Fibroblast of skin of back (primary cell): ENCODE measurements at places on chromosomes 13 and 19.
A peak's percentile ranks its signal among the peaks of the same experiment; 100 is the strongest.

- no peak for DNase-seq
These were observed 62.4 kb downstream of the SPACA7 start for GRCh38 chr13:112438515-112438914.

- DNase-seq: peak; percentile 71
These were observed 546 bp upstream of the ZNF546 start for GRCh38 chr19:39996218-39996810.

DNA sequence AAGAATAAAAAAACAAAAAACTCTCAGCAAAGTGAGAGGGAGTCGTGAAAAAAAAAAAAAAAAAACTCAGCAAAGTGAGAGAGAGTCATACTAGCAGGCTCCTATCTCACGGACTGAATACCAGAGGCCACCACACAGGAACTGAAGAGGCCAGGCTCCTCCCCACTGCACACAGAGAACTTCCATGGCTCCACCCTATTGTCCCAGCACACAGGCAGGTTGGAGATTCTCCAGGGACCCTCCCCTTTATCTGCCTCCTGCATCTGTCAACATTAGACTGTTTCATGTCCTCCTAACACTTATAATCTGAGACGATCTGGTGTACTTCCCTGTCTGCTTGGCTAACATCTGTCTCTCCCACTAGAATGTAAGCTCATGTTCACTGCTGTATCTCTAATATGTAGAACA lies 37.0 kb upstream of the FARP1 start:
- DNase-seq: peak; percentile 76

GRCh38 chr13:75180805-75181455 lies 301.0 kb downstream of the TBC1D4 start:
- peak; percentile 92 for DNase-seq

DNA sequence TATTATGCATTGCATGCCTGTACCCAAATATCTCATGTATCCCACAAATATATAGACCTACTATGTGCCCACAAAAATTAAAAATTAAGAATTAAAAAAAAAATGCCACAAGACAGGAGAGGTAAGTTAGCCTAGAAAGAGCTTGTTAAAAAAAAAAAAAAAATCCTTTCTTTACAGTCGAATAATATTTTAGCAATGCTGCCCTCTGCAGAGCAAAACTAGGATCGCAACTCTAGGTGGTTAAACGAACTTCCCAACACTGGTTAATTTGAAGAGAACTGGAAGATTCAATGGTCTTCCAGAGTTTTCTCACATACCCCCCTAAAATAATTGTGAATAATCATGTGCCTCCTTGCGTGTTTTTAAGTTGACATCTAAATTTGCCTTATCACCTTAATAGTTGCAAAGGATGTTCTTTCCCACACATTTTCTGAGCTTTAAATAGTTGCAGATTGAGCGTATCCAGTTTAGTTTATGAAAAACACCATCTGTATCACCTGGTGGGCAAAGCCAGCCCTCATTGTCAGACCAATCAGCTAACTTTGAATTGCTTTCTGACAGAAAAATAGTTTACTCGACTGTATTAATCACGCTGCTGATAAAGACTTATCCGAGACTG lies 47.4 kb upstream of the RCBTB2 start:
- peak; percentile 61 for DNase-seq

DNA sequence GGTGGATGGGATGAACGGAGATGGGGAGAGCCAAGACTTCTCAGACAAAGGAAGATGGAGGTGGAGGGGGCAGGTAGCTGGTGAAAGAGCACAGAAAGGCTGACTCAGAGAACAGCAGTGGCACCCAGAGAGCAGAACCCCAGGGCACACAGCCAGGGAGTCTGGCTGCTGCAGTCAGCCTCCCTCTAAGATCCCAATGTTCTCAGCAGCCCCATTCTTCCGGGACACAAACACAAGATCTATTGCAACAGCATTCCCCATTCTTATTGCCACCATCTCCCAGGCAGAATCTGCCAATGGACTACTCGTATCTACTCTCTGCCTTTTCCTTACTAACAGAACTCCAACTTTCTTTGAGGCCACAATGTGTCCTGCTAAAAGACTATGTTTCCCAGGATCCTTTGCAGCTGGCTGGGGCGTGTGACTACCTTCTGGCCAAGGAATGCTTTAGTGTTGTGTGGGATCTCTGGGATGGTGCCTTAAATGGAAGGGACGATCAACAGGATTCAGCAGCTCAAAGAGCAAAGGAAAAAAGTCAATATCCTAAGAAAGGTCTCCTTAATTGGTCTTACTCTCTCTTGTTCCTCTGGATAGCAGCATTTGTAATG lies 7.5 kb downstream of the THAP8 start:
- no peak for DNase-seq

DNA sequence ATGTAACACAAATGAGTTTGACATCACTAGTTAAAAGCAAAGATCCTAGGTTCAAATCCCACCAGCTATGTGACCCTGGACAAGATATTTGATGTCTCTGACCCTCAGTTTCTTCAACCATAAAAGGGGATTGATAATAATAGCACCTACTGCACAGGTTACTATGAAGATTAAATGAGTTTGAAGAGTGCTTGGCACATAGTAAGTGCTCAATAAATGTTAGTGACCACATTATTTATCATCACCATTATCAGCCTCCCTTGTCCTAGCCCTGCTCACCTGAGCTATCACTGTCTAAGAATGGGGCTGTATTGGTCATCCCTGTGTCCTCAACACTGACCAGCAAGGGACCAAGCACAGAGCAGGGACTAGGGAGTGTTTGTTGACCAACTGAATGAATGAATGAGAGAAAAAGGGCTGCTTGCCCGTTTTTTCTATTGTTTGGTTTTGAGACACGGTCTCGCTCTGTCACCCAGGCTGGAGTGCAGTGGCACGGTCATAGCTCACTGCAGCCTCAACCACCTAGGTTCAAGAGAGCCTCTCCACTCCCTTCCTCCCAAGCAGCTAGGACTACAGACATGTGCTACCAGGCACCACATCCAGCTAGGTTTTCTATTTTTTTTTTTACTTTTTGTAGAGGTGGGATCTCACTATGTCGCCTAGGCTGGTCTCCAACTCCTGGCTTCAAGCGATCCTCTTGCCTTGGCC lies 26.6 kb upstream of the DACT3 start:
- no peak for DNase-seq

GRCh38 chr13:100394005-100394695 lies 194.4 kb downstream of the GGACT start:
- DNase-seq: peak; percentile 96

DNA sequence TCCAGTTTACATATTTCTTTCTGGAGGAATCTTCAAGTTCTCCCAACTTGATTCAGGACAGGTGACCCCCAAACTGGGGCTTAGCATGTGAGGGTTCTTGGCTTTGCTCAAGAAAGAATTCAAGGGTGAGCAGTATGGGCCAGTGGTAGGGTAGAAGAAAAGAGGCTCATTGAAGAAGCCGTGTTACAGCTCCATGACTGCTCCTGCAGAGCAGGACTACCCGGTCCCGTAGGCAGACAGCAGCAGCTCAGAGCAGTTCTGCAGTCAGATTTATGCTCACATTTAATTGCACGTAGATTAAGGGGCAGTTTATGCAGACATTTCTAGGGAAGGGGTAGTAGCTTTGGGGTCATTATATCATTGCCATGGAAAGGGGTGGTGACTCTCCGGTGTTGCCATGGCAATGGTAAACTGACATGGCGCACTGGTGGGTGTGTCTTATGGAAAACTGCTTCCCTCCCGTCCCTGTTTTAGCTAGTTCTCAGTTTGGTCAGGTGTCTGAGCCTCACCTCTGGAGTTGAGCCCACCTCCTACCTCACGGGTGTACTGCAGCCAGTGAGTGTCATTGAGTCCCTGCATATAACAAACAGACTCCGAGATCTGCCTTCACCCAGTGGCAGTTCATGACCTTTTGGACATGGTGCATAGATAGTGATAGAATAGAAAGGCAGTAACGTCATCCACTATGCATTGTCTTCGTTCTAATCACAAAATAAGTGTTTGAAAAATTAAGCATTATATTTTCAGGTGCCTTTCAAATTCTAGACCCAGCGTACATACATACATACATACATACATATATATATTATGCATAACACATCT lies 16.0 kb upstream of the ZNF792 start:
- no peak for DNase-seq

DNA sequence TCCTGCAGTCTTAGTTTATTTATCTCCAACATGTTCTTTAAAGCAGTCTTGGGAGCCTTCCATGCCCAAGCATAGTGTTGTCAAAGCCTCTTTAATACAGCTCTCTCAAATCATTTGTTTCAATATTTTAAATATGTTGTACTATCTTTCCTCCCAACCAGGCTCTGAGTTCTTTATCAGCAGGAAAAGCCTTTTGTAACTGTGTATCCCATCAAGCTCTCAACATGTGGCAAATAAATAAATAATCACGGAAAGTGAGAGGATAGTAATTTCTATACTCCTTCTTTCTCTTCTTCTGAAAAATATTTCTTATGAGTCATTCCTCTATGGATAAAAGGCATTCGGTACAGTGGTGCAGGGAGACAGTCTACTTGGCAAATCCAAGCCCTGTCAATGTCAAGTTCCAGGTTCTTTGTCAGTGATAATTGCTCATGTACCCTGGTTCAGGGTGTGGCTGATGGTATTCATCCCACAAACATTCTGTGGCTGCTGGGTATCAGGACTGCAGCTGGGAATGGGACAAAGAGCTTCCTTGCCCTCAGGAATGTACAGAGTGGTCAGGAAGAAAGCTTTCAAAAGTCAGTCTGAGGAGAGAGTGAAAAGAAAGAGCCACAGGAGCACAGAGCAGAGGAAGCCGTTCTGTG lies 384.3 kb downstream of the EFNB2 start:
- DNase-seq: peak; percentile 99

DNA sequence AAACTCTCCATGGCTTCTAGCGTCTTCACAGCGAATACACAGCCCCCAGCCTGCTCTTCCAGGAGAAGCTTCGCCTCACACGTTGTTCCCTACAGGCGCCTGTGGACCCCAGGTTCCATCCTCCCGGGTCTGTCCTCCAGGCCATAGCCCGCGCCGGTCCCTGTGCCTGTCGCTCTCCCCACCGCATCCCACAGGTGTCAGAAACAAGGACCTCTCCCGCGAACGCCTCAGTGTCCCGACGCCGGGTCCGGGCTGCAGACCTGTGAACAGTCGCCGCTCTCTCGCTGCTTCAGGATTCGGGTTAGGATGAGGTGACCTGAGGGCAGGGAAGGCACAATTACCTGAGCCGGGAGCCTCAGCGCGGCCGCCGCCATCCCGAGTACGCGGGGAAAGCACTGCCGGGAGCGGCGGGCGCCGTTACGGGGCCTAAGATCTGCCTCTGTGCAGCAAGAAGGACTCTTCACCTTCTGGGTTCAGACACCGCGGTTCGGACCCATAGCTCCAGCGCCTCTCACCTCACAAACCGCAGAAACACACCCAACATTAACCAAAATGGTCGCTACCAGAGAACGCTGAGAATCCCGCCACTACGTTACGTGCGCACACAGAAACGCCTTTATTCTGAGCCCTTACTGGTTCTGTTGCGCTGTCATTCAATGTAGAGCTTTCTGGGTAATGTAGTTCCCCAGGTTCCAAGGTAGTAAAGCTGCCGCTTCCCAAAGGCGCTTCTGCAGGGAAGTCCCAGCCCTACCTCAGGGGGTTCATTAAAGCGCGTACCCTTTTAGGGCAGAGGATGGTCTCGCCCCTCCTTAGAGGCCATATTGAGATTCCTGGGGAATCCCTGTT lies at the start of gene ZNF418:
Gene ZNF418, minus strand, starts transcription at position 583 of the 846 bp plus-strand sequence. CDS start 1,580 bp downstream, outside the sequence.
- DNase-seq: peak; percentile 91

DNA sequence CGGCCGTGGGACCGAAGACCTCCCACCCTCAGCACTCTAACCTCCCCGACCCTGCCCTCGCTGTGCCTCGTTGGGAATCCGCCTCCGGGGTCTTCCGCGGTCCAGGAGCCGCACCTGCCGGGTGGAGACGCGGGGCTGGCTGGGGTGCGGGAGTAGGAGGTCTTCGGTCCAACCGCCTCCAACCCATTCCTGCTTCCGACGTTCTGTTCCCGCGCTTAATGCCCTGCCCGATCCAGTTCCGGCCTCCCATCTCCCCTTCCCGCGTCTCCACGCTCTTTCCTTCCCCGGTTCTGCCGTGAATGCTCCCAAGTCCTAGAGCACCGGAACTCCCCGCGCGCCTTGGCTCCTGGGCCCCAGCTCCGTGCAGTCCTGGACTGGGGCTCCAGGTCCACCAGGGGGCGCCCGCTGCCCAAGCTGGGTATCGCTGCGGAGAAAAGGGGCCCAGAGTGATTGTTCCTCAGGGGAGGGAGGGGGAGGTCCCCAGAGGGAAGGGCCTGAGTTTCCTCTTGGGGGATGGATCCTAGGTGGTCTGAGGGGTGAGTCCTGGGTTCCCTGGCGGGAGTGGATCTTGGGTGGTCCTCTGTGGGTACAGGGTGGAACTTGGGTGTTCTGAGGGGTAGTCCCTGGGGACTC lies 14.1 kb upstream of the TNFSF9 start:
- peak; percentile 80 for DNase-seq

DNA sequence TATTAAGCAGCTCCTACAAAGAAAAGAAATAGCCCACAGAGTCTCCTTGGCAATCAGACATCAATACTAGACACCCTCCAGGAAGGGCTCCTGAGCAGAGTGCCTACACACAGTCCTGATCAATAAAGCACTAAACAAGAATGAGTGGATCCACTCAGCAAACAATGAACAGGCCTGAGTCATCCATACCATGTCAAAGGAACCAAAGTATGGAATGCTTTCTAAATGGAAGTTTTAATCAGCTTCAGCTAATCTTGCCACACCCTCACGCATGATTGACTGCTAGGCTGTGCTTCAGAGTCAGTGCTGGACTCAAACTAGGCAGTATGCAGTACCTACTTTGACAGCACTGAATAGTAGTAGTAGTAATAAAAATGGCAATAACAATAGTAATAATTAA lies 392.7 kb upstream of the HTR2A start:
- DNase-seq: peak; percentile 30

DNA sequence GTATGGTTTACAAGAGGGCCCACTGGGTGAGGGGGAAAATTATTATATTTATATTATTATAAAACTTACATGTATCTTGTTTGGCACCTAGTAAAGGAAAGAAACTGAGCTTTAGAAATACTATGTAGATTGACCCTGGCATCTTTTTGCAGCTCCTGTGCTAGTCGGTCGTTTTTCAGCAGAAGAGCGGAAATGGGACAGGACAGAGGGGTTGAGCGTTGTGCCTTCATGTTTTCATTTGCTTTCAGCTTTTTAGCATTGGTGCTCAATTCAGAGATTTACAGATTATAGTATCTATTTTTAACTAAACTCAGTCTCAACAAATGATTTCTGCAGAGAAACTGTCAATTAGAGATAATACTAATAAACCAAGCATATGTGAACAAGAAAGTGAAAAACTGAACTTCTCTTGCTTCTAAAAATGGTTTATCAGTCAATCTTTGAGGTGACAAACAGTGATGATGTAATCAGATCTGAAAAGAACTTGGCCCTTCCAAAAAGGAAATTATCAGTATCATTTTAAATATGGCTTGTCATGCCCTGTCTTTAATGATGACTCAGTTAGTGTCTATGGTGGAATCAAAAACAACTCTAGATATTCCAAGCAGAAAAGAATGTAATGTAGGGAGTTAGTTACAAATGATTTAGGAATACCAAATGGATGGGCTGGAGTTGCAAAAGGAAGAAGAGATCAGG lies 56.9 kb upstream of the KCTD4 start:
- peak; percentile 69 for DNase-seq

DNA sequence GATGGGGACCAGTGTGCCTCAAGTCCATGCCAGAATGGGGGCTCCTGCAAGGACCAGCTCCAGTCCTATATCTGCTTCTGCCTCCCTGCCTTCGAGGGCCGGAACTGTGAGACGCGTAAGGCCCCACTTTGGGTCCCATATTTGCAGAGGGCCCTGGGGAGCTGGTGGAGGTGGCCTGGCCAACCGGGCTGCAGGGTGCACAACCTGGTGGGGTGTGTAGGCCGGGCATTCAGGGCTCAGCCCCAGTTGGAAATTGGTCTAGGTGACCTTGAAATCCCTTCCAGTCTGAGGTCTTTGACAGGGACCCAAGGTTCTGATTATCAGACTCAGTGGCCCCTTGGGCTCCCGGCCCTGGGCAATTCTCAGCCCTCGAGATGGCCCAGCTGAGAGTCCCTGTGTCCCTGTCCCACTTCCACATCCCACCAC lies 8.3 kb downstream of the F7 start:
- DNase-seq: no peak
